ENCODE measurements at places on chromosomes 1 and 21. TPM values are rescaled to one million over a fixed set of nuclear protein-coding genes. Genes with fewer than 3 reads are reported as not detected.

DNA sequence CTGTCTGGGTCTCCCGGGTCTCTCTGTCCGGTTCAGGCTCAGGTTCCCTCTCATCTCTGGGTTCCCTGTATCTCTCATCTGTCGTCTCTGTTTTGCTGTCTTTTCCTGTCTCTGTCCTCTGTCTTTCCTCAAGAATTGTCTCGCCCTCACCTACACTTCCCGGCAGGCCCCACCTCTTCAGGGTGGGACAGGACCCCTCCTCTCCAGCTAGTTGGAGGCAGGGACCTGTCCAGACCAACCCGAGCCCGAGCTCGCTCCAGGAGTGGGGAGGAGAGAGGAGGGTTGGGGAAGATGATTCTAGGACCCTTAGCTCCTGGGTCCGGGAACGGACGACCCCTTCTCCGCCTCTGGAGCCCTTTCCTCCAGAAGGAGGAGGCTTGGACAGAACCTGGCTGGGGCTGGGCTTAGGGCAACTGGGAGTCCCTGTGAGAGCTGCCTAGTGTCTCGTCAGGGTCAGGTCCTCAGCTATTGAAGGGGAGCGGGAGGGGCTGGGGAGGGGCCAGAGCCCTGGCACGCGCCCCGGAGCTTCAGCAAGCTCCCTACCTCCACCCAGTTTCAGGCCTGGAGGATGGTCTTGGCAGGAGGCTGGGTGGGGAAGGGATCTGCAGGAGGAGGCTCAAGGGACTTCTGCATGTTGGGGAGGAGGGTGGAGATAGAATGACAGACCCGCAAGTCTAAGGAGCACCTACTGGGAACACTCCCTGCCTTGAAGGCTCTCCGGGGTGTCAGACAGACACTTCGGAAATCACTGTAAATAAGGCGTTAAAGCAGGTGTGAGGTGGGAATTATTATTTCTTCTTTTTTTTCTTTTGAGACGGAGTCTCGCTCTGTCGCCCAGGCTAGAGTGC is 26.3 kb upstream of the EPB41 start:
- H3K4me1 ChIP-seq, result peaks cover 44% of the 10 kb centered on the region
- H3K4me3 ChIP-seq, result peak overlapping the region; percentile 95
- H3K27me3 ChIP-seq, result no peaks in the 10 kb centered on the region
- no peak for DNase-seq
- H3K27ac ChIP-seq, result peak overlapping the region; percentile 77
- H3K36me3 ChIP-seq, result no peaks in the 10 kb centered on the region

GRCh38 chr1:3577711-3578432 is 33.4 kb downstream of the MEGF6 start:
- H3K4me1 ChIP-seq, result no peaks in the 10 kb centered on the region
- H3K27ac ChIP-seq, result no peak overlapping the region

- H3K4me1 ChIP-seq, result peaks cover 66% of the 10 kb centered on the region
- no peak overlapping the region for H3K27ac ChIP-seq
Observed at GRCh38 chr1:9797049-9797448, 26.7 kb downstream of the CLSTN1 start.

The PCBP3 gene
- 7.8 TPM for total RNA-seq

- H3K27ac ChIP-seq, result no peak overlapping the region
- no peaks in the 10 kb centered on the region for H3K27me3 ChIP-seq
- DNase-seq, result no peak
Observed at GRCh38 chr1:229226796-229227195, 44.1 kb upstream of the RAB4A start.

DNA sequence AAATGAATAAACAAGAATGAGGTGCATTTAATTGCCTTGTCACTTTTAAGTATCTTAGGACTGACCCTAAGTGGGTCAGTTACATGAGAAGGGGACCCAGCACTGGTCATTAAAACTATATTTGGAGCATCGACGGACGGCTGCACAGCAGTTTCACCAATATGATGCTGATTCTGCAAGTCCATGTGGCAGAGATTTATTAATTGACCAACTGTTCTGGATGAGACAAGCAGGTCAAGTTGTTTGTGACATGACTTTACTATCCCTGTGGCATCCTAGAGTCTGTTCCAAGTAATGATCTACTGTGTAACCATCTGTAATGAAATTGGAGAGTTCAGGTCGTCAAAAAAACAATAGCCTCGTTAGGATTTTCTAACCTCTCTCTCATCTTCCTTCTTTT is 9.5 kb downstream of the AMPD1 start:
- no peaks in the 10 kb centered on the region for H3K27me3 ChIP-seq
- no peaks in the 10 kb centered on the region for H3K36me3 ChIP-seq
- no peaks in the 10 kb centered on the region for H3K4me1 ChIP-seq
- no peak overlapping the region for H3K27ac ChIP-seq
- H3K4me3 ChIP-seq, result no peak overlapping the region

DNA sequence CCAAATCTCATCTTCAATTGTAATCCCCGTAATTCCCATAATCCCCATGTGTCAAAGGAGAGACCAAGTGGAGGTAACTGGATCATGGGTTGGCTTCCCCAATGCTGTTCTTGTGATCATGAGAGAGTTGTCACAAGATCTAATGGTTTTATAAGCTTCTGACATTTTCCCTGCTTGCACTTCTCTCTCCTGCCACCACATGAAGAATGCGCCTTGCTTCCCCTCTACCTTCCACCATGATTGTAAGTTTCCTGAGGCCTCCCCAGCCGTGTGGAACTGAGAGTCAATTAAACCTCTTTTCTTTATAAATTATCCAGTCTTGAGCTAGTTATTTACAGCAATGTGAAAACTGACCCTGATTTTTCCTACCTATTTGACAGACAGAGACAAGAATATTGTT is 162.5 kb upstream of the SYT6 start:
- H3K4me3 ChIP-seq, result no peak overlapping the region
- no peaks in the 10 kb centered on the region for H3K27me3 ChIP-seq
- no peaks in the 10 kb centered on the region for H3K4me1 ChIP-seq

DNA sequence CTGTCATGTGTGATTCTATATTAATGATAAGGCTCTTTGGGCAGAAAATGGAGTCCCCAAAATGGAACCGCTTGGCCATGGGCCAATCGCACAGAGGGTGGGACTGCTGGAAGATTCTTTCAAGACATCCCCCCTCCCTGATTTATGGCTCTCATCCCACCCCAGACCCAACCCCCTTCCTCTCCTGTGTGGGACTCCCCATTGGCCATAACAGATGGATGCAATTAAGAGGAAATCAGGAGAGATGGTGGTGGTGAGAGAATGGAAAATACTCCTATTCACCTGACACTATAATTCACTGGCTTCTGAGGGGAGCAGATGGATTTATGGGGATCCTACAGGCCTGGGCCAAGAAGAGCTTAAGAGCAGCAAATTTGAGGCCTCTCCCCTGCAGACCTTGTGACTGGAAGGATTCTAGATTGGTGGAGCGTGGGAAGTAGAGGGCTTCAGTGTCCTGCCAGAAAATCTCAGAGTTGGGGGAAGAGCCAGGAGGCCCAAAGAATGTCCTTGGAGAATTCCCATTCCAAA is 1.7 kb downstream of the IGFN1 start:
- no peaks in the 10 kb centered on the region for H3K36me3 ChIP-seq
- H3K27me3 ChIP-seq, result no peaks in the 10 kb centered on the region
- H3K27ac ChIP-seq, result no peak overlapping the region
- no peaks in the 10 kb centered on the region for H3K4me1 ChIP-seq

DNA sequence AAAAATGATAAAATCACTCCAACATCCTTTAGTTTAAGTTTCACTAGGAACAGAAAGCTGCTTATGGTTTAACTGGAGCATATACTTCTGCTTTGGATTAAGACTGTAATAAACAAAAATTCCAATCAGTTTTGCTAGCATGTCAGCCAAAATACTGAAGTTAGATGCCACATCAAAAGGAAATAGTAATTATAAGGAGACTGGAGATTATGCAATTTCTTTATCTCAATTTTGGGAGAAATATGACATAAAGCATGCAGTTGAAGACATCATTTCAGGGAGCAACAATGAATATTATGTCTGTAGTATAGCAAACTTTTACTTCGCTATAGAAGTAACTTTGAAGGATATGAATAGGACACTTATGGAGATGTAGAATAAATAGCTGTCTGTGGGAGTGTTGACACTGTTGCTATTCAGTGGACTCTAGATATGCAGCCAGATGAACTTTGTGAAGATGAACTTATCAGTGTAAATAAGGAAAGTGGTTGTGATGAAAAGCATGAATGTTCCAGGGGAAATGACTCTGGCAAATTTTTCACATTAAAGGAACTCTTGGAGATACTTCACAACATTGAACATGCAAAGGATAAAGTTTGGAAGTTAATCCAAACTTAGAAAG is 107.8 kb downstream of the RABGAP1L start:
- no peak for DNase-seq
- no peak overlapping the region for H3K27ac ChIP-seq
- no peaks in the 10 kb centered on the region for H3K27me3 ChIP-seq

- no peaks in the 10 kb centered on the region for H3K4me1 ChIP-seq
- peaks cover 5% of the 10 kb centered on the region for H3K36me3 ChIP-seq
- no peak overlapping the region for H3K4me3 ChIP-seq
Observed at GRCh38 chr1:86861424-86861823, 52.5 kb downstream of the SELENOF start.

The THEM5 gene
- total RNA-seq, result not detected

- H3K36me3 ChIP-seq, result no peaks in the 10 kb centered on the region
- H3K27me3 ChIP-seq, result no peaks in the 10 kb centered on the region
- peaks cover 8% of the 10 kb centered on the region for H3K4me1 ChIP-seq
- no peak for DNase-seq
- H3K4me3 ChIP-seq, result peak overlapping the region; percentile 81
Observed at GRCh38 chr1:164560121-164560541, 1.1 kb downstream of the PBX1 start.

- DNase-seq, result no peak
- H3K27me3 ChIP-seq, result no peaks in the 10 kb centered on the region
- no peaks in the 10 kb centered on the region for H3K36me3 ChIP-seq
- H3K4me1 ChIP-seq, result no peaks in the 10 kb centered on the region
- no peak overlapping the region for H3K27ac ChIP-seq
Observed at GRCh38 chr1:3807769-3808168, 11.5 kb upstream of the LRRC47 start.

GRCh38 chr1:17846341-17846740 is 91.2 kb downstream of the ACTL8 start:
- H3K4me1 ChIP-seq, result no peaks in the 10 kb centered on the region
- no peak for DNase-seq

DNA sequence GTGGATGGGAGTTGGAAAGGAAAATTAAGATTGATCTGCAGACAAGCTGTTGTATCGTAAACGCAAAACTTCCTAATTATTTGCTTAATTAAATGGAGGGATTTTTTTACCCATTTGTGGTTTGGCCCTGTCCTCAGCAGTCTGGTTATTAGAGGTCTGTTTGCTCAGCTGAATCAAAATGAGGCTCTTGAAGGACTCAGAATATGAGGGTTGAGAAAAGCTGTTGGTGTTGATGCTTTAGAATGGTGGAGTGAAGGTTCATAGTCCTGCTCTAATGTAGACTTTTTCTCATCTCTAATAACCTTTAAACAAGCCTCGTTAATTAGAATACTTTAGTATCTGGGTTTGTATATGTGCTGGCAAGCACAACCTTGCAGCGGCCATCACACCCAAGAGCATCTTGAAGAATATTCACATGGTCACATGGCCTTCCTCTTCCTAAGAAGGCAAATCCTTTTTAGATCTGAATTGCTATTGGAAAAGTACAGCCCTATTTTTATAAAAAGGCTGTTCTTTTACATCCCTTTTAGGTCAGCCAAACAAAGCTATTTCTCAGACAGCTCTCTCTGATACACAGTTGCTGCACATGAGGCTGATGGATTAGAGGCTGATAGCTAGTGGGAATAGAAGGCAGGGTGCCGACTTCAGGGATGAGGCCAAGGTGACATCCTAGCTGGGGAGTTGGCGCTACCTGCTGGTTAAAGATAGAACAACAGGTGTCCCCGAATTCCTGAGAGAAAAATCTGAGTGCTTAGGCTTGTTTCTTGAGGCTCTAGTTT is 53.8 kb downstream of the MACF1 start:
- DNase-seq, result peak; percentile 96
- peaks cover 58% of the 10 kb centered on the region for H3K4me1 ChIP-seq
- no peaks in the 10 kb centered on the region for H3K27me3 ChIP-seq
- no peak overlapping the region for H3K4me3 ChIP-seq
- H3K27ac ChIP-seq, result peak overlapping the region; percentile 69

- no peaks in the 10 kb centered on the region for H3K36me3 ChIP-seq
- no peak overlapping the region for H3K27ac ChIP-seq
- no peaks in the 10 kb centered on the region for H3K27me3 ChIP-seq
- DNase-seq, result no peak
- no peaks in the 10 kb centered on the region for H3K4me1 ChIP-seq
Observed at GRCh38 chr1:57512386-57512785, 88.5 kb upstream of the DAB1 start.

- H3K27me3 ChIP-seq, result no peaks in the 10 kb centered on the region
- H3K4me1 ChIP-seq, result no peaks in the 10 kb centered on the region
- peaks cover 99% of the 10 kb centered on the region for H3K36me3 ChIP-seq
- DNase-seq, result no peak
- no peak overlapping the region for H3K4me3 ChIP-seq
- no peak overlapping the region for H3K27ac ChIP-seq
Observed at GRCh38 chr1:203017061-203017460, 9.2 kb upstream of the PPFIA4 start.

The CSF3R gene
- total RNA-seq, result 8.2 TPM

DNA sequence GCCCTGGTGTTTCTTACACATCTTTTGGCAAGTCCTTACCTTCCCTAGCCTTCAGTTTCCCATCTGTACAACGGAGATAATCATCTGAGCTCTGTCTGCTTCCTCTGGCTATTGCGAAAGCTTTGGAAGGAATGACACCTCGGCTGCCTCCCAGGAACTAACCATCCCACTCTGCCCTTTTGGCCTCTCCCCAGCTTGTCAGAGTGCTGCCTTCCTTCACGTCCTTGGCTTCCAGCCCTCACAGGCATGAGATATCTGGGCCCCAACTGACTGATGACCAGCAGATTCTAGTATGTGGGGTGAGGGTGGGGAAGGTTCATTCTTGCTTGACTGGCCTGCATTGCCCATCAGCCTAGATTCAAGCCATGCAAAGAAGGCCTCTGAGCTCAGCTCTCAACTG is 253.1 kb upstream of the FGGY start:
- peaks cover 16% of the 10 kb centered on the region for H3K4me1 ChIP-seq
- H3K36me3 ChIP-seq, result no peaks in the 10 kb centered on the region
- H3K27ac ChIP-seq, result no peak overlapping the region
- no peak overlapping the region for H3K4me3 ChIP-seq

The DNAJC28 gene
- 2.1 TPM for total RNA-seq

DNA sequence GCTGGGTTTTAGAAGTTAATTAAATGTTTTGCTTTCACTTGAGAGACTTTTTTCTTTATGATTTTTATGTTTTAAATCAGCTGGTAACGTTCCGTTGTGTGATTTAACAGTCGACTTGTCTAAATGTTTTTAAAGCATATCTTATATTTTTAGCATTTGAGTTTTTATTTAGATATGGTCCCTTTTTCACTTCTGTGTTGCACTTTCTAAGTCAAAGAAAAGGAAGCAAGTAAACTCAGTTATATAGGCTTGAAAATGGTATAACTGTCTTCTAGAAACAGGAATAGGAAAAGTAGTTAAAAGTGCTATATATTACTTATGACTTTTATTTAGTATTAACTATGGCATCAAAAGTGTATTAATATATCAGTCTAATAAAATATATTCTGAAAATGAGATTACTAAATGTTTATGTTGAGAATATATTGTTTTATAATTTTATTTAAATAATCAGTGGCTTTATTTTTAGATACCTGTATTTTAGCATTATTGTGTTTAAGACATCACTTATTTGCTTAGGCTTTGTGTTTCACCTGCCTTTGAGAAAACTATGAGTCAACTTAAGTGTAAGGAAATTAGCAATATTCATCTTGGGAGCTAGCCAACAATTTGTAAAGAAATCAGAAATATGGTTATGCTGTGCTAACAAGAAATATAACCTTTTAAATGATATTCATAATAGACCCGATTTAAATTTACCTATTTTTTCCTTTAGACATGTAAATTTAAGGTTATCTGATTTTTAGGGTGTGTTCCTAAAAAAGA is 60.5 kb downstream of the RABGAP1L start:
- DNase-seq, result no peak
- no peak overlapping the region for H3K4me3 ChIP-seq
- no peaks in the 10 kb centered on the region for H3K27me3 ChIP-seq
- H3K4me1 ChIP-seq, result peaks cover 32% of the 10 kb centered on the region
- no peak overlapping the region for H3K27ac ChIP-seq
